ENCODE measurements at places on chromosomes 11 and 22. TPM values are rescaled to one million over a fixed set of nuclear protein-coding genes. Genes with fewer than 3 reads are reported as not detected.

The AMPD3 gene
- total RNA-seq, result 21.8 TPM

The PATE4 gene
- total RNA-seq, result not detected

The VSIG10L2 gene
- not detected for total RNA-seq

The INS gene
- total RNA-seq, result not detected

The OR51I1 gene
- total RNA-seq, result not detected

The APOA1 gene
- 1.1 TPM for total RNA-seq

The SHANK2 gene
- not detected for total RNA-seq

The ALDH3B1 gene
- total RNA-seq, result 0.20 TPM

The OR8K1 gene
- total RNA-seq, result not detected

The PANX2 gene
- total RNA-seq, result 0.32 TPM

The CSNK2A3 gene
- 0.93 TPM for total RNA-seq

The ZP1 gene
- not detected for total RNA-seq

The OR51D1 gene
- total RNA-seq, result not detected

The CALCA gene
- total RNA-seq, result not detected

The ADM2 gene
- 11.3 TPM for total RNA-seq

The MS4A12 gene
- not detected for total RNA-seq

The ZNF70 gene
- 5.8 TPM for total RNA-seq

The NLRP14 gene
- total RNA-seq, result not detected

The GLYAT gene
- not detected for total RNA-seq

The MLC1 gene
- total RNA-seq, result 1.2 TPM

The TSPAN18 gene
- 20.0 TPM for total RNA-seq

The RASD2 gene
- 1.7 TPM for total RNA-seq

The NXPE1 gene
- not detected for total RNA-seq

The CHRNA10 gene
- 1.2 TPM for total RNA-seq

The CD3E gene
- total RNA-seq, result 555 TPM

The RAG1 gene
- total RNA-seq, result 0.67 TPM

The KLHDC7B gene
- total RNA-seq, result 5.4 TPM

The FOSL1 gene
- total RNA-seq, result 0.58 TPM

The FOXRED2 gene
- total RNA-seq, result 3.2 TPM

The ROBO4 gene
- total RNA-seq, result 0.41 TPM

The YDJC gene
- total RNA-seq, result 64.8 TPM

The OR8G5 gene
- not detected for total RNA-seq
